Right cardiac atrium (tissue), 5 donors: ENCODE measurements at places on chromosomes 5 and 9. TPM values are rescaled to one million over a fixed set of nuclear protein-coding genes. Genes with fewer than 3 reads are reported as not detected.
A peak's percentile ranks its signal among the peaks of the same experiment; 100 is the strongest.

GRCh38 chr5:143976055-143976454, 164.1 kb downstream of the HMHB1 start:
- no peak for DNase-seq

DNA sequence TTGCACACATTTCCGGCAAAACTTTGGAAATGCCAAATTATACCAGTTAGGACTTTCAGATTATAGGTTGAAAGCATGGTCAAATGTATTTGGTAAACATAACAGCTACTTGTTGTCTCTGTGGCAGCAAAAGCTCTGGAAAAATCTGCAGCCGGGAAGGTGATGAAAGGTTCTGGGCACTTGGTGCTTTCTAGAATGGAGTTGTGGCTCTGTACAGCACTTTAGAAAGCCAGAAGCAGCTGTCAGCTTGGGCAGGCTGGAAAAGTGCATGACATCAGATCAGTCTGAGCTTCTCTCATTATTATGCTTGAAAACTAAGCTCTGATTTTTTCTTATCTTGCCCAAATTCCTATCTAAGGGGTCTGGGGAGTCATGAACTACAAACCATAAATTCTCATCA, 118.6 kb upstream of the MAST4 start:
- DNase-seq = peak; percentile 72

GRCh38 chr5:93574491-93575305, 6.3 kb downstream of the NR2F1-AS1 start:
- DNase-seq = no peak

DNA sequence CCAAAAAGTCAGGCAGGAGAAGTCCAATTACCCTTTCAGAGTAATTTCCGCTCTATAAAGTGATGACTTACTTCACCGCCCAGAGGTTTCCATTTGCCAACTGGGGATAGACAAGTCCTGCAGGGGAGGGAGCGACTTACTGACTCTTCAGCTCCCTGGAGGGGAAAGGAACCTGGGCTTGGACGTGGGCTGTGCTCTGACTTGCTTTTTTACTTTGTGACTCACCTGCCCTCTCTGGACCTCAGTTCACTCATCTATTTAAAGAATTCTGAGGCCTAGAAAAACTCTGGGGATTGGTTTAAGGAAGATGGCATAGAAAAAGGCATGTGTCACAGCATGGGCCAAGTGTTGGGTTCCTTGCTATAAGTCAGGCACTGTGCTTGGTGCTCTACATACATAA, 180.4 kb upstream of the TRIM32 start:
- DNase-seq = no peak

- DNase-seq = no peak
Observed at GRCh38 chr9:109319626-109320241, 1.1 kb downstream of the EPB41L4B start.

- DNase-seq = no peak
Observed at GRCh38 chr5:62385131-62385530, 18.6 kb downstream of the DIMT1 start.

DNA sequence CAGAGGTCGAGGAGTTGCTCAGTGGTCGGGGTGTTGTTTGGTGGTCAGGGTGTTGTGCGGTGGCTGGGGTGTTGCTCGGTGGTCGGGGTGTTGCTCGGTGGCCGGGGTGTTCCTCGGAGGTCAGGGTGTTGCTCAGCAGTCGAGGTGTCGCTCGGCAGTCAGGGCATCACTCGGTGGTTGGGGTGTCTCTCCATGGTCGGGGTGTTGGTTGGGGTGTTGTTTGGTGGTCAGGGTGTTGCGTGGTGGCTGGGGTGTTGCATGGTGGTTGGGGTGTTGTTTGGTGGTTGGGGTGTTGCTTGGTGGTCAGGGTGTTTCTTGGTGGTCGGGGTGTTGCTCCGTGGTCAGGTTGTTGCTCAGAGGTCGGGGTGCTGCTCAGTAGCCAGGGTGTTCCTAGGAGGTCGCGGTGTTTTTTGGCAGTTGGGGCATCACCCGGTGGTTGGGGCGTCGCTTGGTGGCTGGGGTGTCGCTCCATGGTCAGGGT, 11.0 kb upstream of the GPSM1 start:
- DNase-seq = peak; percentile 28

GRCh38 chr9:132319421-132320110, 35.2 kb downstream of the SETX start:
- no peak for DNase-seq

- DNase-seq = no peak
Observed at GRCh38 chr9:130868230-130868629, 28.4 kb downstream of the QRFP start.

DNA sequence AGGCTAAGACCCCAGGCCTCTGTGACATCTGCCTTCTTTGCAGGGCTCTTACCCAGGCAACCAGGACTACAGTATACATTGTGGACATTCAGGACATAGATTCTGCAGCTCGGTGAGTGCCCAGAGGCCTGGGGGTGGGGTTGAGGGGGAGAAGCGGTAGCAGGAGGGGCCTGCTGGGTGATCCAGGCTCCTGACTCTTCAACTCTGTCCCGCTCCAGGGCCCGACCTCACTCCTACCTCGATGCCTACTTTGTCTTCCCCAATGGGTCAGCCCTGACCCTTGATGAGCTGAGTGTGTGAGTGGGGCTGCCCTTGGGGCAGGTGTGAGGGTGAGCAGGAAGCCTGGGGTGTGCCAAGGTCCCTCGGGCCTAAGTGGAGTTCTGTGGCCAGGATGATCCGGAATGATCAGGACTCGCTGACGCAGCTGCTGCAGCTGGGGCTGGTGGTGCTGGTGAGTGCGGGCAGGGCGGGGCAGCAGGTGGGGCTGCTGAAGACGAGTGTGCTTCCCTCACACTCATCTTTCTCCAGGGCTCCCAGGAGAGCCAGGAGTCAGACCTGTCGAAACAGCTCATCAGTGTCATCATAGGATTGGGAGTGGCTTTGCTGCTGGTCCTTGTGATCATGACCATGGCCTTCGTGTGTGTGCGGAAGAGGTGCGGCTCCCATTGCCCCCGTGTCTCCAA, 19.8 kb downstream of the GPRIN1 start:
- no peak for DNase-seq

GRCh38 chr5:173786286-173787187, 101.6 kb upstream of the CPEB4 start:
- DNase-seq = no peak

GRCh38 chr5:97098922-97099321, 43.5 kb downstream of the LIX1 start:
- DNase-seq = no peak

GRCh38 chr5:160537940-160538339, 116.3 kb downstream of the PTTG1 start:
- no peak for DNase-seq

DNA sequence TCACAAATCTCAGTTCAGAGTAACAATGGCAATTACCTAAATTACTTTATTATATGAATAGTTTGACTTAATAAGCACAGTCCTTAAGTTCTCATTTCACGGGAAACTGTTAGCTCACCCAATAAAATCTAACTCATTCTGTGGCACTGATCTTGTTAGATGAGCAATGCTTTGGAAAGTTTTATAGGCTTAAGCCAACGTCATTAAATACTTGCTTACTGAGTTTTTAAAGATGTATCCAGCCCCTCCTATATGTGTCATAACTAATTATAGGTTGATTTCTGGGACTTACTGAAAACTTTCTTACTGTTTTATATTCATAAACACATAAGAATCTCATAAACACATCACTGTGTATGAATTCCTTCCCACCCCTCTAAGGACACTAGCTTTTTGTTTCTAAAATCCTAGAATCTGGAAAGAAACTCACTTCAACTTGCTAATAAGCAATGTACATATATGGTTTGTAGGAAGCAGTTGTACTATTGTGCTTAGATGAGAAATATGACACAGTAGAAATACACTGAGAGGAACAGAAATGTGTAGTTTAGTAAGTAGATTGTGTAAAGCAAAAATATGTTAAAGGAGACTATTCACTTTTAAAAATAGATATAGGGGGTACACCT, 14.1 kb upstream of the MARCOL start:
- DNase-seq = no peak

GRCh38 chr5:166712447-166713185, 1578.8 kb upstream of the WWC1 start:
- no peak for DNase-seq

DNA sequence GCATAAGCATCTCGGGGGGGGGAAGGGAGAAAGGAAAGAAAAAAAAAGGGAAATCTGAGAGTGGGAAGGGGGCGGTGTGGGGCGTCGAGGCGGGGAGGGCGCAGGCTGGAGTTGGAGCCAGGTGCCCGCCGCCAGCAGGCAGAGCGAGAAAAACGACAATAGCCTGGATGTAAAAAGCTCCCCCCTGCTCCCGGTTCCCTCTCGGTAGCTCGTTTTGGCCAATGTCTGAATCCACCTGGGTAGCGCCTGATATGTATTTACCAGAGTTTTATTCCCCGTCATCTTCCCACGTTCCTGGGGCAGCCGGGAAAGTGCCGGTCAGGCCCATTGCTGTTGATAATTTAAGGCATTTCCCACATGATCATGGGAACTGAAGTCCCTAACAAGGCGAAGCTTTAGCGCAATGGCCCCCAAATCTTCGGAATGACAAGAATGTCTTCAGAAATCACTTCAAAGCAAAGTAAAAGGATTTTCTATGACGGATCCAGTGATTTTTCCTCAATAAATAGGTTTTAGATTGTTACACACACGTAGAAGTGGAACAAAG, 3.0 kb upstream of the OTP start:
- DNase-seq = no peak

Gene LHX6
- polyA plus RNA-seq = 2.9 TPM

Gene TMED7
- polyA plus RNA-seq = 38.9 TPM

Gene HRCT1
- polyA plus RNA-seq = 3.3 TPM

Gene UBE2QL1
- polyA plus RNA-seq = 9.3 TPM

Gene IFNA13
- not detected for polyA plus RNA-seq

Gene UBLCP1
- 14.9 TPM for polyA plus RNA-seq

Gene LCN1
- not detected for polyA plus RNA-seq
